DMS153 (cell line): ENCODE measurements at places on chromosomes 4 and X.

- DNase-seq: no peak
Observed at GRCh38 chr4:6271701-6272465, 2.2 kb downstream of the WFS1 start.

- no peak for DNase-seq
Observed at GRCh38 chr4:78885598-78885997, 53.6 kb downstream of the PAQR3 start.

- DNase-seq: no peak
Observed at GRCh38 chr4:94175553-94176261, 32.0 kb upstream of the SMARCAD1 start.

GRCh38 chrX:108298165-108298602 is 140.0 kb downstream of the COL4A6 start:
- DNase-seq: no peak

DNA sequence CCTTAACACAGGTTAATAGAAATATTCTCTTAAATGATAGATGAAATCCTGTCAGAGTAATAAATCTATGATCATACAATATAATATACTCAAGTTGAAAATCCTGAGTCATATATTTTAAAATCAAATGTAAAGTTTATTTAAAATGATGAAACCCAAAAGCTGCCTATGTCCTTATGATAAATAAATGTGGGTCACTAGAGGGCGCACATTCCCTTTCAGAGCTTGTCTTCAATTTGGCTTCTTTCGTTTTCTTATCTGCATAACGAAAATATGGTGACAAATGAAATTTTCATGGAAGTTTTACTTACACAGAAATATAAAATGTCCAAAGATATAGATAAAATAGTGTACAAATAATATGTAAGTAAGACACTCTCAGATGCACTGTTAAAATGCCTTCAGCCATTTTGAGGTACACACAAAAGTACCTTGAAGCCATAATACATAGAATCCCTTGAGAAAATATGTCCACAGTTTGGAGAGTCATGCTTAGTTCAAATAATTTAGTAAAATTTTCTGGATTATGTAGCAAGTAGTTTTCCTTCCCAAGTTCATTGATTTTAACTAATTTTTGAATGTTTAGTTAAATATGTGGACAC is 680.4 kb downstream of the DMD start:
- no peak for DNase-seq

DNA sequence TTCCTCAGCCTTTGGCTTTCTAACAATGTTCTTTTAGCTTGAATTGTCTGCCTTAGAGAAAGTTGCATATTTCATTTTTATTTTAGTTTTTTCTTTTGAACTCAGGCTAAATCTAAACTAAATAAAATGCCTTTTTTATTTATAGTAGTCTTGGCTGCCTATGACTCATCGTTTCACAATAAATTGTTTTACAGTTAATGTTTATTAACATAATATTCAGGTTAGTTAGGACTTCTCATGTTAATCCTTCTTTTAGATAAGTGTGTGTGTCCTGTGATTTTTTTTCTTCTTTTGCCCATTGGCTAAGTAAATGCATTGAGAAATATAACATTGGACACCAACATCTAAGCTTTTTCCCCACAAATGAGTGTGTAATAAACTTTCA is 1.6 kb downstream of the RP2 start:
- DNase-seq: no peak

DNA sequence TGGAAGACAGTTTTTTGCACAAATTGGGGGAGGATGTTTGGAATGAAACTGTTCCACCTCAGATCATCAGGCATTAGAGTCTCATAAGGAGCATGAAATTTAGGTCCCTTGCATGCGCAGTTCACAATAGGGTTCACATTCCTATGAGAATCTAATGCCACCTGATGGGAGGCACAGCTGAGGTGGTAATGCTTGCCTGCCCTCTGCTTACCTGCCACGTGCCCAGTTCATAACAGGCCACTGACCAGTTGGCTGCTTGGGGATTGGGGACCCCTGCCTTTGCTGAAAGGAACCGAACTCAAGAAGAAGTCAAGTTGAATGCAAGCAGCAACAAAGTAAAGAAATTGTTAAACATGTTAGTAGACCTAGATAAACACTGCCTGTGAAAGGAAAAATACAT is 4.6 kb upstream of the HSPA4L start:
- DNase-seq: no peak

DNA sequence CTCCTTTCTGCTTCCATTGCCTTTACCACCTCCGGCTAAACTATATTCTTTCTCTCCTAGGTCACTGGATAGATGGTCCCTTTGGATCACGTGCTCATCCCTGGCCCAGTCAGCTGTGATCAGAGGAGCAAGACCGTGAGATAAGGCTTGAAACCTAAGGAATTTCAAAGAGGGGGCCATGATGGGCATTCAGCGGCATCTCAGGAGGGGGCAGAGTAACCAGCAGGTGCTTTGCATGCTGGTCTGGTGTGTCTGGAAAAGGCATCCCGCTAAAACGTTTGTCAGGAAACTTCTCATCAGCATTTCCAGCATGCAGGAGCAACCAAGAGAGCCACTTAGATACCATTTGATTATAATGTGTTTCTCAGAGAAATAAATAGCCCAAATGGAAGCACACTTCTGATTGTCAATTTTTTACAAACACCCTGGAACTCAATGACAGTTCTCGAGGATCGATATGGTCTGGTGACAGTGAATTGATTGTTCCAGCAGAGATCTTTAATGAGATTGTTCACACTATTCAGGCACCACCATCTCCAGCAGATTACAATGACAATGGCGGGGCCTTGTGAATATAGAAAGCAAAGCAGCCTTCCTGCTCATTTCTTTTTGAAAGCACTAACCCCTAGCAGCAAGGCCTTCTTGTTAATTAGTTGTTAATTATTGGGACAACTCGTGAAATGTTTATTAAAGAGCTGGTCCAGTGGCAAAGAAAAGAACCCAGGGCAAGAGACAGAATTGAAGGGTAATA is 327.1 kb downstream of the PTTG2 start:
- DNase-seq: no peak

DNA sequence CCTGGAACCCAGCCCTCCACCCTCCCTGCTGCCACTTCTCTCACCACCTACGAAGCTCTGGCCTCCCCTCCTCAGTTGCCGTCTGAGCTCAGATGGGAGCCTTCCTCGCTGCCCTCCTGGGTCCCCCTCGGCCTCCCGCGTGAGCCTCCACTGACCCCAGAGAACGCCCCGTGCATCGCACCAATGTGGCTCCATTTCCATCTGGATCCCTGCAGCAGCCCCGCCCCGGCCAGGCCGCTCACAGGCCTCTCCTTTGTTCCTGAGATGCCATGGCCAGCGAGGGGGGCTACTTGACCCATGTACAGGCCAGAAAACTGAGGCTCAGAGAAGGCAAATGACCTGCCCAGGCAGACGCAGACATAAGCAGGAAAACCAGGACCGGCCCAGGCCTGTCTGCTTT is 242.4 kb upstream of the PSAPL1 start:
- no peak for DNase-seq

- no peak for DNase-seq
Observed at GRCh38 chrX:57367649-57368048, 81.1 kb downstream of the FAAH2 start.

DNA sequence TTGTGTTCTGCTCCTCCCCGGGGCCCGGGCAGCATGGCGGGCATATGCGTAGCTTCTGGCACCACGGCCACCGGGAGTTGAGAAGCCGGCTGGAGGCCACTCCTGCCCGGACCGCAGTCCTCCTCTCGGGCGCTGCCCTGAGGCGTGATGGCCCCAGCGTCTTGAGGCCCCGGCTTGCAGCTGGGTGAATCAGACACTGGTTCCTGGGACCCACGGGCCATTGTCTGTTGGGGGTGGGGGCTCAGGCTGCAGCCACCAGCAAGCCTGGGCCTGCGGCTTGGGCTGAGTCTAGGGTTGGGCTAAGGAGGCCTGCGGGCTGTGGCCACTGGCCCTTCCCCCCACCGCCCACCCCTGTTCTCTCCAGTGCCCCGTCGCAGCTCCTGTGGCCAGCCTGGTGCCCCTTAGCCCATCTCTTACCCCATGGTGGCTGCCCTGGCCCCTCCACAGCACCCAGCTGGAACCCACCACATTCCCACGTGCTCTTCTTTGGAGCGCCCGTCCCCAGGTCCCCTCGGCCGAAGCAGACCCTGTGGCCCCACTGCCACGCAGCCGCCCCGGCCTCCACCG is 6.7 kb upstream of the UVSSA start:
- no peak for DNase-seq

GRCh38 chrX:125765347-125765746 is 400.7 kb downstream of the DCAF12L2 start:
- no peak for DNase-seq

GRCh38 chrX:65034668-65035445 is 58.6 kb upstream of the ZC4H2 start:
- DNase-seq: no peak

GRCh38 chrX:68794461-68794860 is 34.4 kb upstream of the EFNB1 start:
- DNase-seq: peak; percentile 2

DNA sequence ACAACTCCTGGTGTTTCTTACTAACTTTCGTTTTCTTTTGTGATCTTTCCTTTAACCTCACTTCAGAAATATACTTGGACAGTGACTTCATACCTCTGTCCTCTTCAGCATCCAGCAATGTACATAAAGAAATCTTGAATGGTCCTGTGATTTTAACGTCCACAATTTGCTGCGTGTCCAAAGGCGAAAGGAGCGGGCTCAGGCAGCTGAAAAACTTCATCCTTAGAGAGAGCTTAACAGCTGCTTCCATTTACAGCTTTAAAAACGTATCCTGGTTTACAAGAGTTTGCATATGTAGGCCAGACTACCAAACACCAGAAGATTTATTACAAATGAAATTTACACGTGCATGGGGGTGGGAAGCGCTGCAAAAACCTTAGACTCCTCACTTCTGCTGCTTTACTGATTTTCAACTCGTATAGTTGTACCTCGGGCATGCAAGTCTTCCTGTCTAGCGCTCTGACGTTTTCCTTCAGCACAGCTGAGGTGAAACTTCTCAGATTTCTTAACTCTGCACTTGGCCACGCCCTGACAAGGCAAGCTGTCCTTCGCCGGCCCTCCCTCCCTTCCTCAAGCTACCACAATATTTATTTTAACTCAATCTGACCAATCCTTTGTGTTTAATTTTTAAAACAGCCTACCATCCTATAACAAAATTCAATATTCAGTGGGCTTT is 406.4 kb downstream of the FAM47A start:
- no peak for DNase-seq

DNA sequence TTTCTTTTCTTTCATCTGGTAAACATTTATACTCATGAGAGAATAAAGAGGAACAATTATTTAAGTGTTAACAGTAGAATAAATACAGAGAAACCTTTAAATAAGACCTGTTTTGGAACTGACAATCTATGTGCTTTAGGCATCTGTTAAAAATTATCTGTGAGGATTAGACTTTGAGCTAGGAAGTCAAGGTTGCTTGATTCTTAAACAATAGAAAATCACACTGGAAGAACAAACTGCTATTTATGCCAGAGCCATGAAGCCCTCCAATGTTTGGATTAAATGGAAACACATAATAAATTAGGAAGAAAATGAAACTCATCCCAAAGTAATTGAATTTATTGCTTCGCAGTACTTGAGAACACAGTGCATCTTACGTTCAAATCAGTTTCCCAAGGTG is 207.2 kb upstream of the NPY2R start:
- DNase-seq: no peak

DNA sequence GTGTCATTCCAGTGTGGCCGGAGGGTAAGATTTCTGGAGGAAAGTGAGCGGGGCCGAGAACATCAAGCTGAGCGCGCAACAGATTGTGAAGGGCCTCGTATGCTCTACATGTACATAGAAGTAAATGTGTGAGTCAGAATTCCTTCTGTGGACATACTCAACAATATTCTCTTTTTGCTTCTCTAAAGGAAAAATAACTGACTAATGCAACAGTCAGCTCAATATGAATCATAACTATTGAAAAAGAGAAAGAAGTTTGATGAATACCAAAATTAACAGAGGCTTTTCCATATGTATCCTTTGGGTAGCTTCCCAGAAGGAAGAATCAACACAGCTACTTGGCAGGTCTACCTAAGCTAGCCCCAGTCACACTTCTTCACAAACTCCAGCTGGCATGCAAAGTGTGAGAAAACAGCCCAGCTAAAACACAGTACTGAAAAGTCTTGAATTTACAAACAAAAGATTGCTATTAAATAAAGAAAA is 87.5 kb upstream of the ZFP42 start:
- DNase-seq: no peak

GRCh38 chrX:102950908-102951866 is 14.1 kb downstream of the RAB40AL start:
- no peak for DNase-seq

- no peak for DNase-seq
Observed at GRCh38 chrX:41047878-41048534, 37.2 kb upstream of the USP9X start.

GRCh38 chr4:113148925-113149324 is 99.5 kb downstream of the ANK2 start:
- no peak for DNase-seq

GRCh38 chr4:24978291-24979075 is 52.3 kb downstream of the LGI2 start:
- no peak for DNase-seq

DNA sequence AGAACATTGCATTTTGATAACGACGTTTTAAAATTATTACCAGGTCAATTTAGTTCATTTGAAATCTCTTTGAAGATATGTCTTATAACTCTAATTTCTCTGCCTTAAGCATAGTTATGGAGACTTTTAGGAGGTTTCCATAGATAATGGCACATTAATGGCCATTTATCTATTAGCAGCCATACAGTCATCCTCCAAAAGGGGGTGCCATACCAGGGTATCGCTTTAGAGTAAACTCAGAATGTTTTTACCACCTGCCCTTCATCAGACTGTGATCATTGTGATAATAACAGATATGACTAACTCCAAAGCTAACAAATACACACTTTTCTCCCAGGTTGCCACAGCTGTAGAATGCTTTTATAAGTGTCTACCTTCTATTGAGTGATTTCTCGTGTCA is 461.5 kb downstream of the FSTL5 start:
- DNase-seq: no peak

DNA sequence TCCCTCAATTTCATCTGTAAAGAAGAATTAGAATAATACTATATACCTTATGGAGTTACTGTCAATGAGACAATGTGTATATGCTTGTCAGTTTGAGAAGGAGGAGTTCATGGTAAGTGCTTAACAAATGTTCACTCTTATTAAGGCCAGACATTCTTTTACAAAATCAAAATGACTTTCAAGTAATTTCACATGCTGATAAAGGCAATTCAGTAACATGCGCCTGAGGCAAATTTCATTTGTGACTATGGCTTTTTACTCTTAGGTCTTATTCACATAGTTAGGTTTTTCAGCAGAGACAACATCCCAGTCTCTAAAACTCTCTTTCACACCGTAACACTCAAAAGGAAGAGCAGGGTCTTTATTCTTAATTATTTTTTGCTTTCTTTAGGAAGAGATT is 174.4 kb downstream of the CAMK2D start:
- no peak for DNase-seq

DNA sequence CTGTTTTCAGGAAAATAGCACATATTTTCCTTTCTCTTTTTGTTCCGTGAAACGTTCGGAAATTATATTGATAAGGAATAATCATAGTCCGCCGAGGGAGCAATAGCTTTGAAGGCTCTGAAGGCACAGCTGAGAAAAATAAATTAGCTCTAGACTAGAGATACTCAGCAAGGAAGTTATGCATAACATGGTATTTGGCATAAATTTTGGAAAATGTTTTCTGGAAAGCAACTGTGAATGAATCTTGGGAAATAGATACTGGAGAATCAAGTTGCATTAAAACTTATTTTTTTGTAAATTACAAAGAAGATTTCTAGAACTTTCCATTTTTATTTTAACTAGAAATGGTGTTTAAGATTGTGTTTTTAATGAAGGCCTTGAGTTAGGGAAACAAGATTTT is 92.4 kb downstream of the HPRT1 start:
- DNase-seq: no peak

- no peak for DNase-seq
Observed at GRCh38 chr4:186740822-186741221, 17.2 kb upstream of the FAT1 start.
